Stimulated activated CD4-positive, alpha-beta T cell treated with anti-CD3 and anti-CD28 coated beads, Interleukin-1b, Interleukin-23, amount 100 ng/mL, for 1 hour (primary cell): ENCODE measurements at places on chromosomes 11 and 22.
A peak's percentile ranks its signal among the peaks of the same experiment; 100 is the strongest.

GRCh38 chr11:61787928-61788491, 4.4 kb downstream of the TMEM258 start:
- no peak for DNase-seq

DNA sequence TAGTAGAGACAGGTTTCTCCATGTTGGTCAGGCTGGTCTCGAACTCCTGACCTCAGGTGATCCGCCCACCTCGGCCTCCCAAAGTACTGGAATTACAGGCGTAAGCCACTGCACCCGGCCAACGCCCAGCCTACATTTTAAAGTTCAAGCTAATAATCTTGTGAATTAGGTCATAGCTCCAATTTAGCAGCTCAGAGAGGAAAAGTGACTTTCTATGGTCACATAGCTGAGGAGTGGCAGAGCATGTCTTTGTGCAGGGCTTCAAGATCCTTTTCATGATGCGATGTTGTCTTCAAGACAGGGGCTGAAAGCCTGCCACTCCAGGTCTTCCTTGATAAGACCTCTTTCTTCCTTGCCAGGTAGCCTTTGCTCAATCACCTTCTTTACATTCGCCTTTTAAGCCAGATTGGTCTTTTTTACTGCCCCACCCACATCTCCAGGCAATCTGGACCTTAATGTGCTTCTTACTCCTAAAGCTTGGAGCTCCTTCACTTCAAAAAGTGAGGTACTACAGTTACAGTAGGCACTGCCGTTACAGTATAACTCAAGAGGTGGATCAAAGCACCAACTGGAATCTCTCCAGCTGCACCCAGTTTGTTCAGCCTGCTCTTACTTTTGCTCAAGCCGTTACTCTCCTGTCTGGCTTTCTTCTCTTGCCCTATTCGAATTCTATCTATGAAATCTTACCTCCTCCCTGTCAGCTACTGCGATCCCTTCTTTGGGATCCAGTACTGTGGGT, 18.2 kb downstream of the YWHAH start:
- no peak for DNase-seq

DNA sequence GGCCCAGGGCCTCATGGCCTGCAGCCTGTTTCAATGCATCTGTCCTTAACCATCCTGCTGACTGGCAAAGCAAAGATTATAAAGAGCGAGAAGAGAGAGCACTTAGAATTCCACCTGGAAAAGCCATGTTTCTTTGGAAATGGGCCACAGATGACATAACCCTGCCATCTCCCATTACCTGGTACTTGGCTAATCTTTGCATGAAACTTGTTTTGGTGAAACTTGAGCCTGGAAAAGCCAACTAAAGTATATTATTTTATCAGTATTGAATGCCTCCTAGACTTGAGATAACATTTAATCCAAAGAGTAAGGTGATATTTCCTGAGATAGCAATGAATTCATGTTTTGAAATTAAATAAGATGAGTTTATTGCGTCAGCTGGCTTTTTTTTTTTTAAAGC, 72.6 kb downstream of the NAV2 start:
- DNase-seq = no peak

GRCh38 chr11:113546757-113547507, 71.7 kb upstream of the DRD2 start:
- DNase-seq = no peak

DNA sequence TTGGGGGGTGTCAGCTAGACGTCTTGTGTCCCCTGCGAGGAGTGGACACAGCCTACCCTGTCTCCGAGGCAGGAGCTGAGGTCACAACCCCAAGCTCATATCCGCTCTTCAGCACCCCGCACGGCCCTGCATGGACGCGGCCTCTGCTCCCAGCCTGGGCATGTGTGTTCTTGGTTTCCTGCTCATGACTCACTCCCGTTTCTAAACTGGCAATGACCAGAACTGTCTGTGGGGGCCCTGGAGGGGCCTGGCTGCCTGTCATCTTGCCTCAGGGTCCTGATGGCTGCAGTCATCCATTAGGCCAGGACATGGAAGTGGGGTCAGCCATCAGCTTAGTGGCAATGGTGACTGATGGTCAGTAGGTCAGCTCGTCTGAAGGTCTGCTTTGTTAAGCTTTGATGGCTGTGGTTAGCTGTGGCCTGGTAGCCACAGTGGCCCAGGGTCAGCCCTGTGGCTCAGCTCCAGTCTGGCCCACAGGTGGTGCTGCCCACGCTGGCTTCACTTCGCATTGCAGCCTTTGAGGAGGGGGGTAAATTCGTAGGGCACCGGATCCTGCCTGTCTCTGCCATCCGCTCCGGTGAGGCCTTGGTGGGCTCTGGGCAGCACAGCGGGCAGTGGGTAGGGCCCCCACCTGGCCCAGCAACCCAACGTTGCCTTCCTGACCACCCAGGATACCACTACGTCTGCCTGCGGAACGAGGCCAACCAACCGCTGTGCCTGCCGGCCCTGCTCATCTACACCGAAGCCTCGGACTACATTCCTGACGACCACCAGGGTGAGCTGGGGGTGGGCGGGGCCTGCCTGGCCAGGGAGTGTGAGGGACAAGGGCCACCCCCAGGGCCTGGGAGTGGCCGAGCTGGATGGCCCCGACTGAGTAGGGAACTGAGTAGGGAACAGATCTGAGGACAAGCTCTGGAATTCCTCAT, 12.0 kb downstream of the PLCB3 start:
- no peak for DNase-seq

GRCh38 chr11:12031856-12032544, 23.6 kb upstream of the DKK3 start:
- no peak for DNase-seq

DNA sequence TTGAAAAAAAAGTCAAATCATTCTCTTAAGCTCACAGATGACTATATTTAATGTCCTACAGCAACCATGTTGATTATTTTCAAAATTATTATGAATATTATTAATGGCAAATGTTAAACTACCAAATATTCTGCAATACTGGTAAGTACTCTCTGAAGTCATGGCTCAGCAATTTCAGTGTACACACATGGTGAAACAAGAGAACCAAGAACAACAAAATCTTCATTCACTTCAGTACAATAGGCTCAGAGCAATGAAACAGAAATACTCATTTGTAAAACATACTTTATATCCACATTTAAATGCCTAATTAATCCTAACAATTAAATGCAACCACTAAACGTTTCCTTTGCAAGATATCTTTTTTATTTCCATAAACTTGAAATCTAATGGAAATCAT, 347.2 kb downstream of the TTC28 start:
- no peak for DNase-seq

DNA sequence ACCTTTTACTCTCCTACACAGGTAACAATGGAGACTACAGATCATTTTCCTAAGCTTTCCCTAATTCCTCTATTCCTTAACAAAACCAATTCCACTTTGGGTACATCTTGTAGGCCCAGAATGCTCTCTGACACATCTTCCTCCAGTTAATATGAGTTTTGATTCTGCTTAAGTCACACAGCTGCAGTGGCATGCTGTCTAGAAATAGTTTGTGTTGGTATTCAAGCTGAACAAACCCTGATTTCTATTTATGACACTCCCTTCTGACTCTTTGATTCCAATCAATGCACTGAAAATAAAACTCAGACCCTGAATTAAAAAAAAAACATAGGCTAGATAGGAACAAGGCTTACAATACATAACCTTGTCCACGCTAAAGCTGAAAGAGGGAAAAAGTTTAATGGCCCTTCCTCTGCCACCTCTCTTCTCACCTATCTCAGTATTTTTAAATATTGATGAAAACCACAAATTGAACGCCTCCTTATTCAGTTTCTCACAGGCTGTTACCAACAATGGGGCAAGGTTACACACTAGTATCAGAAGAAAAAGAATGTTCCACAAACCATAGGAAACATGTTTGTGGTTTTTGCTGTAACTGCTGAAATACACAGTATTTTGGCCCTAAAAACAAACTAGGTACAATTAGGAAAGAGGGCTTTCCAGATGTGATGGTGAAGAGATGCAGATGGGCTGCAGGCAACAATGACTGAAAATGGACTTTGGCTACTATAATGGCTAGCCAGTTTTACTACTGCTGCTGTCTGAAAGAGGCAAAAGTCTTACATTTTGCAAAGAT, 35.7 kb upstream of the GAB2 start:
- DNase-seq = no peak

DNA sequence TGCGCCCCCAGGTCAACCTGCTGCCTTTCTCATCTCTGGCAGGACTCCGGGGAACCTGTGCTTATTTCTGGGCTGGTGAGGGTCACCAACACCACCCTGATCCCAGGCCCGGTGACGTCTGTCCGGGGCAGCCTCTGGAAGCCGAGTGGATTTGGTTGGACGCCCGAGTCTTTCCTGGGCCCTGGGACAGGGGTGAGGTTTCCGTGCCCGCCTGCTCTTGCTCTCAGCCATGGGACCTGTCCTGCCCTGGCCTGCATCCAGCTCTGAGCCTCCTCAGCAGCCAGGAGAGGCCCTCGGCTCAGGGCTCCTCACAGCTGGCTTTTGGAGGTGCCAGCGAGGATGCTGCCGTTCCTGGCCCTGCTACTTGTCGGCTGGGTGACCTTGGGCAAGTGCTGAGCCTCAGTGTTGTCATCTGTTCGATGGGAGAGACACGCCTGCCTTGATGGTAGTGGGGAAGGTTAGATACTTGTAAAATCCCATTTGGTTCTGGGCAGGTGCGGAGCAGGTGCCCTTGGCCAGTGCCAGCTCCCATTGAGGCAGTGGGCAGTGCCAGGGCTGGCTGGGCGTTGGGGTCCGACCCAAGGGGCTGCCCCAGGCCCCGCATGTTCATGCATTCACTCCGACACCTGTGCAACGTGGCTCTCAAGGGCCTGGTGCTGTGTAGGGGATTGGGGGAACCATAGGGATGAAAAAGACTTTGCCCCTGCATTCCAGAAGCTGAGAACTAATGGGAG, 58.9 kb upstream of the THY1 start:
- DNase-seq = no peak

- DNase-seq = no peak
Observed at GRCh38 chr11:81907996-81908395, 825.7 kb downstream of the FAM181B start.

DNA sequence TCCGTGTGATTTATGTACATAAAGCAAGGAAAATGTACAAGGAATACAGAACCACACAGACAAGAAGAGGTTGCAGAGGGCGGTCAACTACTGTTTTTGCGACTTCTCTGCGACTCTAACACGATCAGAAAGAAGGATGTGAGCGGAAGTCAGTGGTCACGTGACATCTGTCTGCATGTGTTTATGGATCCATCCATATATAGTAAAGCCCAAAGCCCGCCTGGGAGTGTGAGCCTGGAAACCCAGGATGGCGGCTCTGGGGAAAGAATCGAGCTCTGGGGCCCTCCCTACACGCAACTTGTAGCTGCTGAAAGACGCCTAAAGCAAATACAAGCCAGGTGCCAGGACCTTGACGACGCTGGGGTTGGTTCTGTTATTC, 8.8 kb downstream of the OSBPL5 start:
- no peak for DNase-seq

DNA sequence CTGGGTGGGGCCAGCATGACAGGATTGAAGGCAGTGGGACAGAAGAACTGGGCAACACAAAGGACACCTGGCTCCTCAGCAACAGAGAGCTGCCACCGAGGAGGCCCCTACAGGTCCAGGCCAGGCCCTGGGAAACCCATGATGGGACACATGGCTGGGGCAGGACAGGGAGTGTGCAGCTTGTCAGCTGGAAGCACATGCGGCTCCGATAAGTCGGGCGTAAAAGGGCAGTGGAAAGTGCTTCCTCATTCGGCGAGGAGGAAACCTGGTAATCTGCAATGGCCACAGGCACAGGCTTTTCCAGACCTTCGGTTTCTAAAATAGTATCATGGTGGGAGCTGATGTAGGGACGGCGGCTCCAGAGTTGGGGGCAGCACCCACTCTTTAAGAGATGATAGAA, 16.5 kb downstream of the GNAZ start:
- DNase-seq = no peak

GRCh38 chr11:17459236-17459896, 17.3 kb downstream of the ABCC8 start:
- DNase-seq = no peak

DNA sequence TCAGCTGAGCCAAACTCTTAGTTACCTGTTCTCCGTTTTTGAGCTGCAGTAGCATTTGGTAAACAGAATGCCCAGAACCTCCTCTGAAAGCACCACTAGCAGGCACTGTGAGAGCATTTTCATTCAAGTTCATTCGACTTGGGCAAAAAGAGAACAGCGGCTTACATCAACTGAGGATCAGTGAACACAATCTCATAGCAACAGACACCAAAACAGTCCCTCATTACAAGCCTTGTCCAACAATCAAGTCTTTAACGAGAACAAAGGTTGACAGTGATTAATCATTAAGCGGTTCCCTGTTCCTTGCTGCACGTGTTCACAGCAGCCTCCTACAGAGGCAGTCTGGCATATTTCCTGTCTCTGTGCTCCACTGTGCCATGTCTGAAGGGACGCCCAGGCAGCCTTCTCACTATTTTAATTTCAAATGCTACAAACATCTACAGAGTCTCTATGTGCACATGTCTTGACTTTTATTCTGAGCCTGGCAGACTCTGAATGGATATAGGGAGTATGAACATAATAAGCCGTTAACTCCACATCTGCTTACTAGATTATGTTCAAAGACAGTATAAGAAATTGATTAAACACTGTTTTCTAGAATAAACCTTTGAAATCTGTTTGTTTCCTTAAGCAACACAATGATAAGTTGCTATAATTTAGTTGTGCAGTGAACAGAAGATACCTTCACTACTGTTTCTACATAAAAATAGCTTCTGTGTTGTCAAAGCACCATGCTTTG, 88.3 kb upstream of the MTMR2 start:
- peak; percentile 44 for DNase-seq

DNA sequence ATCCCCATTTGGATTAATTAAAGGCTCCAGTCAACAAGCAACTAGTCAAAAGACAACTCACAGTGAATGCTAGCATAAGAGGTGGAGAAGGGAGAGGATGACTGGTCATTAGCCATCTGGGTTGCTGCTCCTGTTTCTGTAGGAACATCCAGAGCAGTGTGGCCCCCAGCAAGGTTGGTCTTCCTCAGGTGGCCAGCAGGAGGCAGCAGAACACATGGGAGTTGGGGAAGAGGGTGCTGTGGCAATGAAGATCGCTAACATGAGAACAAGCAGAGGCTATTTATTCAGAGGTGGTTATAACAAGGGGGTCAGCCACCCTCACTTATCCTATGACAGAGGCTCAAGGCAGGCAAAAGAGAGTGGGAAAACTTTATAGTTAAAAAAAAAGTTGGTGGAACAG, 21.3 kb downstream of the IZUMO1R start:
- peak; percentile 5 for DNase-seq

- no peak for DNase-seq
Observed at GRCh38 chr22:28029956-28030355, 110.9 kb upstream of the PITPNB start.

- DNase-seq = no peak
Observed at GRCh38 chr11:26994631-26995095, 751 bp downstream of the FIBIN start.

DNA sequence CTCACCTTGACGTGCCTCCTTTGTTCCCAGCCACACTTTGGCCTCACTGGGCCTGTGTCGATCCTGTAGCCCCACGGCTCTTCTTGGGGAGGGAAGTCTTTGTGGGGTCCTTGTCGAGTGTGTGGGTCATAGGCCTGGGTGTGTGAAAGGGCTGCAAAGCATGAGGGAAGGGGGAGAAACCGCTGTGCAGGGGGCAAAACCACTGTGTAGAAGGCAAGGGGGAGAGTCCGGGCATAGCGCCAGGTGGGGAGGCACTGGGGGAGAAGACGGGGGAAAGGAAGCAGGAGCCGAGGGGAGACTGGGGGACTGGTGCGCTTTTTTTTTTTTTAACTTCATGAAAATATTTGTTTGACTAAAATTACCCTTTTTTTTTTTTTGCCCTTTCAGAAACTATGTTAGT, 65.1 kb upstream of the RASD2 start:
- no peak for DNase-seq

- DNase-seq = no peak
Observed at GRCh38 chr11:67407688-67408163, 3.8 kb downstream of the TBC1D10C start.
